ENCODE measurements at places on chromosomes 1 and 21. TPM values are rescaled to one million over a fixed set of nuclear protein-coding genes. Genes with fewer than 3 reads are reported as not detected.

Gene CPT2
- 10.1 TPM for total RNA-seq

GRCh38 chr1:51421964-51422363 lies 91.6 kb upstream of the TTC39A start:
- no peak for DNase-seq

GRCh38 chr1:46432781-46433327 lies 38.7 kb downstream of the FAAH start:
- no peak for DNase-seq

DNA sequence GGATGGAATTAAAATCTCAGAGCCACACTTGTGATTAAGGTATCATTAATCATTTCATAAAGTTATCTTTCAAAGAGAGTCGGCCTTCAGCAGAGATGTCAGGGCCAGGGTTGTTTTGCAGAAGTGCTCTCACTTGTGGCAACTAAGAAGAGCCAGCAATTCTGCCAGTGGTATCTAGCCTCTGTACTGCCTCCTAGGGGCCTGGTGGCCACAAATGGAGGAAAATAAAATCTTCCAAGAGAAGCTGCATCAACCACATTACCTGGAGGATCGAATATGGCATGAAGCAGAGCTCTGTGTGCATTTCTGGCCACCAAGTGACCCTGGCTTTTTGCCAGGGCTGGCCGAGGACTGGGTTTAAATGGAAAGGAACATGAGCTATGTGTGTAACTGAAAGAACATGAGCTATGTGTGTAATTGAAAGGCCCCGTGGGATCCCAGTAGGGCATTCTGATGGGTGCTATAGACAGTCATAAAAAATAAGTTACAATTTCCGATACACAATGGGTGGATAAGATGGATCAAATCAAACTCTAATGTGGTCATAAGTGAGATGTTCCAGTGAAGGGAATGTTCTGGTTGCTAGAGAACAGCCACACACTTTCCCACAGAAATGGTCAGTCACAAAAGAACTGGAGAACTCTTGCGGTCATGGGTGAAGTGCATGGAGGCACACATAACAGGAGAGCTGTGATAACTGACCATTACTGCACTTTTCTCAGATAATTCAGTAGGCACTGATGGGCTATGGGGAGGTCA lies 335.8 kb downstream of the CAMTA1 start:
- no peak for DNase-seq

GRCh38 chr1:83697961-83698360 lies 301.0 kb downstream of the TTLL7 start:
- no peak for DNase-seq

GRCh38 chr1:64836802-64837201 lies 91.9 kb downstream of the RAVER2 start:
- DNase-seq = no peak

Gene NFASC
- total RNA-seq = 140 TPM

GRCh38 chr1:169595764-169596711 lies 9.8 kb upstream of the F5 start:
- no peak for DNase-seq

Gene EFNA3
- total RNA-seq = 2.4 TPM
